ENCODE measurements at places on chromosomes 1 and 21. TPM values are rescaled to one million over a fixed set of nuclear protein-coding genes. Genes with fewer than 3 reads are reported as not detected.

DNA sequence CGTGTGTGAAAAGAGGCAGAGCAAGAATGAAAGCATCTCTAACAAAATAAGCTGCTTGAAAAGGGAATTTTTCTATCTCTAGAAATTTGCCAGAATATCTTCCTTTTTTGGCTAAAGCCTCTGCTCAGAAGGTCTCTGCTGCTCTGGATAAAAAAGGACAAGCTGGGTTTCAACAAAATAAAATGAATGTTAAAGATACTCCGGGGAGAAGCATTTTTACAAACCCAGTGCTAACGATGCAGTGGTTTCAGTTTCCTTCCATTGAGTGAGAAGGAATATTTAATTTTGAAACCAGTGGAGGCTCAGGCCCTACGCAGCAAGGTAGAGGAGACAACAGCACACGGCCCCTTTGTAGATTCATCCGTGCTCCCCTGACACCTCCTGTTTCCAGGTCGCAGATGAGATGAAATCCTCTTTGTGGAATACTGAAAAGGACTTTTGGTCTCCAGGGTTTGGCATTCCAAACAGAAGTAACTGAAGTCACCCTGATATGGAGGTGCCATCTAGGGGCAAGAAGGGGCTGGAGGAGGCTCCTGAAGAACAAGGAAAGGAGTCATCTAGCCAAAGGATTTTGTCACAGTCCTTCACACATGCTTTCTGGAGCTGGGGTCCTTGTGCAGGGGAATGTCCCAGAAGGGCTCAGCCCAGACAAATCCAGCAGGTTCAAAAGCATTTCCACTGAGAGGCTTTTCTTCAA, 65.7 kb upstream of the SYT6 start:
- no peak overlapping the region for H3K4me3 ChIP-seq
- DNase-seq = no peak
- H3K27ac ChIP-seq = no peak overlapping the region
- no peaks in the 10 kb centered on the region for H3K27me3 ChIP-seq
- H3K4me1 ChIP-seq = no peaks in the 10 kb centered on the region

- H3K4me1 ChIP-seq = no peaks in the 10 kb centered on the region
- no peaks in the 10 kb centered on the region for H3K36me3 ChIP-seq
- H3K27ac ChIP-seq = no peak overlapping the region
- DNase-seq = no peak
Observed at GRCh38 chr1:24541711-24542346, 14.1 kb upstream of the NCMAP start.

- no peaks in the 10 kb centered on the region for H3K36me3 ChIP-seq
- no peak overlapping the region for H3K4me3 ChIP-seq
- DNase-seq = no peak
- H3K27me3 ChIP-seq = no peaks in the 10 kb centered on the region
Observed at GRCh38 chr1:52621950-52622349, 11.0 kb upstream of the SHISAL2A start.

DNA sequence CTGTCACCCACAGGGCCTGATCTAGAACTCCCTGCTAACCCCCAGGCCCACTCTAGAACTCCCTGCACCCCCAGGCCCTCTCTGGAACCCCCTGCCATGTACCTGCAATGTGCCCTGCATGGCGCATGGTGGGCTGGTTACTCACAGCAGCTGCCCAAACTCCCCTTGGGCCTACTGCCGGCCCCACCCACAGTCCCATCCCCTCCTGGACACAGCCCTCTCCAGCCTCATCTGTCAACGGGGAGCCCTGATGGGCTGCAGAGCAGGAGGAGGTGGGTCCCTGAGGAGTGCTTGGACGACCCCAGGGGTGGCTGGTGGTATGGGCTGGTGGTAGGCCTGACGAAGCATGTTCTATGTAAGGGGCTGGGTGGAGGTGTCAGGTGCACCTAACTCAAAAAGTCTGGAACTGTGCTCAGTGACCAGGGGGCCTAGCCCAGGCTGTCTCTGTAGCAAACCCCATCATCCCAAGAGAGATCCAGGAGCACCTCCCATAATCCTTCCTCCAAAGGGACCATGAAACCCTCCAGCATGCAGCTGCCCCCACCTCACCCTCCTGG, 19.0 kb upstream of the PRSS38 start:
- no peaks in the 10 kb centered on the region for H3K36me3 ChIP-seq
- DNase-seq = no peak
- no peak overlapping the region for H3K27ac ChIP-seq
- H3K27me3 ChIP-seq = no peaks in the 10 kb centered on the region

- no peak for DNase-seq
- H3K4me3 ChIP-seq = peak overlapping the region; percentile 90
- no peaks in the 10 kb centered on the region for H3K27me3 ChIP-seq
- no peaks in the 10 kb centered on the region for H3K36me3 ChIP-seq
- peak overlapping the region; percentile 82 for H3K27ac ChIP-seq
Observed at GRCh38 chr1:175191659-175192058, 917 bp downstream of the KIAA0040 start.

DNA sequence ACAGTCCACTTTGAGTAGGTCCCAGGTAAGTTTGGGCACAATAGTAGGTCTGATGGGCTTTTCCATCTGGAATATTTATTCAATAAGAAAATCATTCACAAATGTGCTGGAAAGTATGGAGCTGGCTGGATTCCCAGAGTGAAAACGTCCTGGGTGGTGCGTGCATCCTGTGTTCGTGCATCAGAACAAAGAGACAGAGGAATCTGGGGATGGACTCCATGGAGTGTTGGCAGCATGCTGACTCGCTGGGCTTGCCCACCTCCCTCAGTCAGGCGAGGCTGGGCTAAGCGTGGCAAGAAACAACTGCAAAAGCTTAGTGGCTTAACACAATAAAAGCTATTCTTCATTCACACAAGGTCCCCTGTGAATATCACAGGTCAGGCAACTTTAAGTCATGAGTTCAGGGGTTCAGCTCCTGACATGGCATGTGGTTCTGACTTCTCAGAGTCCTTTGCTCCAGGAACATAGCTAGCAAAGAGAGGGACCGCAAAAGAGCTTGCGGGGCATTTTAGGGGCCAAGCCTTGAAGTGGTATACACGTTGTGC, 151.6 kb upstream of the ZNF644 start:
- H3K36me3 ChIP-seq = no peaks in the 10 kb centered on the region
- no peaks in the 10 kb centered on the region for H3K4me1 ChIP-seq
- H3K4me3 ChIP-seq = no peak overlapping the region
- H3K27ac ChIP-seq = no peak overlapping the region

DNA sequence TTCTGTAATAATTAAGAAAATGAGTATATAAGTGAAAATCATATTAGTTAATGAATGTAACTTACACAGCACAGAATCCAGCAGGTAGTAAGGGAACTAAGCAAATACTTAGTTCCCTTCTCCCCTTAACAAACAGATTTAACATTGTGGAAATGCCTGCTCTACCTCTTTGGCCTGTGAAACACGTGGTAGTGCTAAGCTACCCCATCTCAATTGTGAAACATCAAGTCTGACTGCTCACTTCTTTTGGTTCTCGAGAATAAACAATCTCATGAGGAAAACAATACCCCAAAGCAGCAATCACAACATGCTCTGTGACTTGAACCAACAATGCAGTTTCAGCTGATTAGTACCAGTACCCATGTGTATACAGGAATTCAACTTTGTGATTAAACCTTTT, 4.7 kb downstream of the MYSM1 start:
- H3K4me1 ChIP-seq = peaks cover 10% of the 10 kb centered on the region
- H3K27ac ChIP-seq = no peak overlapping the region
- H3K36me3 ChIP-seq = no peaks in the 10 kb centered on the region
- DNase-seq = no peak
- H3K27me3 ChIP-seq = no peaks in the 10 kb centered on the region

DNA sequence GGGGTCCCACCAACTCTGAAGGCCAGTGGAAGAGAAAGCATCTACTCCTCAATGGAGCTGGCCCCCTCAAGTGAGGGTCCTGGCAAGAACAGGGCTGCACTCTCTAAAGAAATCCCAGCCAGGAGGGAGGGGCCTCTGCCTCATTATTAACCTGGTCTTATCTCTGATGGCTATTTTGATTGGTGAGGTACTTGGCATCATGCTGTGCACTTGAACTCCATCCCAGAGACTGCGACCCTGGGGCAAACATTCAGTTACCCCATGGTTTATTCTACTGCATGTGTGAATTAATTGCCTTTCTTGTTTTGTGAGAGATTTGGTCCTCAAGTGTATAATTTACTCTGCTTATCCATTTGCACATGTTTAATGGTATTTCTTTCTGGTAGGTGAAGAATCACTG, 55.0 kb upstream of the ETV3 start:
- no peak for DNase-seq
- no peaks in the 10 kb centered on the region for H3K36me3 ChIP-seq
- no peak overlapping the region for H3K27ac ChIP-seq
- peaks cover 24% of the 10 kb centered on the region for H3K27me3 ChIP-seq

- no peak overlapping the region for H3K27ac ChIP-seq
- H3K4me3 ChIP-seq = no peak overlapping the region
- H3K36me3 ChIP-seq = no peaks in the 10 kb centered on the region
- no peaks in the 10 kb centered on the region for H3K4me1 ChIP-seq
Observed at GRCh38 chr1:235937123-235937522, 70.4 kb upstream of the LYST start.

The GJB5 gene
- not detected for total RNA-seq

The CLDN17 gene
- not detected for total RNA-seq

The TCHH gene
- total RNA-seq = 0.18 TPM

The NAXE gene
- 103 TPM for total RNA-seq
